COR-L47 (cell line): ENCODE measurements at places on chromosomes 6 and 20.

- no peak for DNase-seq
Measured at GRCh38 chr6:658244-658643, 1.3 kb upstream of the HUS1B start.

GRCh38 chr6:159061805-159062563 is 17.2 kb upstream of the TAGAP start:
- DNase-seq, result no peak

GRCh38 chr20:44355498-44356352 is at the start of gene HNF4A:
HNF4A (plus strand) TSS chr20:44355699; CDS start chr20:44355805, 106 bp downstream.
- DNase-seq, result no peak

DNA sequence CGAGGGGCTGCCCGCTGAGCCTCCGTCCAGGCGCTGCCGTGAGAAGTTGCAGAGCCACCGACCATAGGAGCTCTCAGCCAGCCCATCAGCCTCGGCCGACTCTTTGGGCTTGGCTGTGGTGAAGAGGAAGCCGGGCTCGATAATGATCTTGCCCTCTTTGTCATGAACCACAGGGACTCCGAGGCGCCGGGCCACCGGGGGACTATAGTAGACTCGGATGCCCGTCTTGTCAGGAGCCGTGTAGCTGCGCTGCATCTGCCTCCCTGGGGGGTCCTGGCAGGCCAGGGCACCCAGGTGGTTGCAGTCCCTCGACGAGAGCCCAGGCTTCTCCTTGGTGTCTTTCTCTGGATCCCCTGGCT is 20.5 kb upstream of the DSN1 start:
- DNase-seq, result no peak

DNA sequence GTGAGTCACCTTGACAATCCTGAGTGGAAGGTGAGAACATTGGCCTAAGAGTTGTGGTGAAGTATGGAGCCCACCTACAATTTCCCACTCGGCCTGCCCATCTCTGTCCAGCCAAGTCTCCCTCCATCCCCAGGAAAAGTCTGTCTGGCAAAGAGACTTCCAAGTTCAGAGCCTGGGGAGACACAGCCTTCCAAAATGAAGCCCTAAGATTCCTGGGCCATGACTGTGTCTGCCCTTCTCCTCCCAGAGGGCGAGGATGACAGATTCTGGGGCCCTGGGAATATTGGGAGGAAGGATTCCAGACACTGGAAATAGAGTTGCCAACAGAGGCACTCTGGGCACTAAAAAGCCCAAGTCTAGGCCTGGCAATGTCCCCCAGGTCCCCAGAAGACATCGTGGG is 176.8 kb downstream of the NFATC2 start:
- no peak for DNase-seq

DNA sequence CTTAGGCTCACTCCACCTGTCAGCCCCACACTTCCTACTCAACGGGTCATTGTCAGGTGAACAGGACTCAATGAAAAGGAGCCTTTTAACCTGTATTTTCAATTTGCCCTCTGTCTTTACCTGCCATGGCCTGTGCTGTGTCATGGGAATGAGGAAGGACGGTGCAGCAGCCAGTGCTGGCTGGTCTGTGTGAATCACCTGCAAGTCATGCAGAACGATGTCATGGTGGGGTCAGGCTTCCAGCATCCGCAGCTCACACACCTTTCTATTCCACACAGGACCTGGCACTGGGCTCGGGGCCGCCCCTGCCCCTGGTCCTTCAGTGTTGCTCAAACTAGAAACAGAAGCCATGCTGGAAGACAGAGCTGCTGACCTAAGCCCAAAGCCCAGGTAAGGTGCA is 188.7 kb upstream of the GMDS start:
- no peak for DNase-seq

DNA sequence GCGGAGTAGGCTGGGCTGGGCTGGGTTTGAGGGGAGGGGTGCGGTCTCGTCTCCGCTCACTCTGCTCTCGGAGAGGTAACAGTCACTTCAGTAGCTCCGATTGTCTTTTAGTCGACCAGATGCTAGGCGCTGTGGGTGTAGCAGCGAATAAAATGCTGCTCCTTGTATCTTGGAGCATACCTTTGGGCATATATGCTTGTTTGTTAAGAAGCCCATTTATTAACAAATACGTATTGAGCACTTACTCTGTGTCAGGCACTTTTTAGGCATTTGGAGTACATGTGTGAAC is 545 bp downstream of the ACTR5 start:
- no peak for DNase-seq

DNA sequence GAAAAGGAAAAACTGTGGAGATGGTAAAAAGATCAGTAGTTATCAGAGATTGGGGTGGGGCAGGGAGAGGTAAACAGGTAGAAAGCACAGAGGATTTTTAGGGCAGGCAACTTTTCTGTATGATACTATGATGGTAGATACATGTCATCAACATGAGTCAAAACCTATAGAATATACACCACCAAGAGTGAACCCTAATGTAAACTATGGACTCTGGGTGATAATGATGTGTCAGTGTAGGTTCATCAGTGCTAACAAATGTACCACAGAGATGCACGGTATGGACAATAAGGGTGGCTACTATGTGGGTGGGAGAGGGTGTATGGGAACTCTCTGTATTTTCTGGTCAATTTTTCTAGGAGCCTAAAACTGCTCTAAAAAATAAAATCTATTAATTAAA is 18.5 kb downstream of the PACSIN1 start:
- no peak for DNase-seq
